ENCODE measurements at places on chromosomes 5 and 9. TPM values are rescaled to one million over a fixed set of nuclear protein-coding genes. Genes with fewer than 3 reads are reported as not detected.

DNA sequence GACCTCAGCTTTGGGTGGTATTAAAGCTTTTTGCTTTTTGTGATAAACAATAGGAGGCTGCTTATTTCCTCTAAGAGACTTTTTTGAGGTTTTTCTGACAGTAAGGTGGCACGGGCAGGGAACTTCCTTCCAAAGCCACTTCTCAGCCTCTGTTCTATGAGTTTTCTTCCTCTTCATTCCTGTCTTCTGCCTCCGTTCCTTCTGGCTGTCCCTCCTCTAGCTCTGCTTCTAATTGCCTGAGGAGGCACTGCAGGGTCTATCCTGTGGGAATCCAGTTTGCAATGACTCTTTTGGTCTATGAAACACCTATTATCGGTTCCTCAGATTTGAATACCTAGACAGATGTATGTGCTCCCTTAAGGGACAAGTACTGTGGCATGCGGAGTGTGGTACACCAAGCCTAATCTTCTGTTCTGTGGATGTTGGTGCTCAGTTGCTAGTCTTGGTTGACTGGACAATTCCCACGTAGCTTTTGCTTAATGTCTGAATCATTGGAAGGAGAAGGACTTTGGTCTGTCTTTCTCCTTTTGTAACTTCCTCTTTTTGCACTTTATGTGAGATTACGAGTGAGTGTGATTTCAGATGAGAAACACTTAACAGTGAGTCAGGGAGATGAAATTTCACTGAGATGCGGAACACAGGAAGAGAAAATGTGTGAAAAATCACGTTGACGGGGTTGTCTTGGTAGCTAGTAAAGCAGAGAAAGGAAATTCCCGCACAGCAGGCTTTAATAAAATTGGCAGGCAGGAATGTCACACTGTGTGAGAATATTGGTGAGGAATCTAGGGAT, 305.2 kb downstream of the EFNA5 start:
- H3K27me3 ChIP-seq, result no peaks in the 10 kb centered on the region
- H3K4me1 ChIP-seq, result no peaks in the 10 kb centered on the region
- H3K36me3 ChIP-seq, result no peaks in the 10 kb centered on the region
- DNase-seq, result no peak
- H3K27ac ChIP-seq, result no peak overlapping the region
- no peak overlapping the region for H3K4me3 ChIP-seq

The LPAR1 gene
- total RNA-seq, result 85.1 TPM

- peaks cover 11% of the 10 kb centered on the region for H3K4me1 ChIP-seq
- DNase-seq, result no peak
- no peaks in the 10 kb centered on the region for H3K36me3 ChIP-seq
- peak overlapping the region; percentile 83 for H3K27ac ChIP-seq
Observed at GRCh38 chr9:4489562-4489918, 728 bp upstream of the SLC1A1 start.

The ARHGEF28 gene
- total RNA-seq, result 40.8 TPM

The FOXD4L5 gene
- total RNA-seq, result 0.28 TPM

GRCh38 chr9:33304362-33304761, 14.0 kb downstream of the NFX1 start:
- peaks cover 76% of the 10 kb centered on the region for H3K36me3 ChIP-seq
- DNase-seq, result no peak
- no peaks in the 10 kb centered on the region for H3K27me3 ChIP-seq
- no peak overlapping the region for H3K4me3 ChIP-seq
- H3K4me1 ChIP-seq, result no peaks in the 10 kb centered on the region

GRCh38 chr5:124453221-124454051, 293.0 kb downstream of the ZNF608 start:
- no peak overlapping the region for H3K4me3 ChIP-seq
- no peak for DNase-seq
- no peak overlapping the region for H3K27ac ChIP-seq
- no peaks in the 10 kb centered on the region for H3K36me3 ChIP-seq
- no peaks in the 10 kb centered on the region for H3K4me1 ChIP-seq

The BARHL1 gene
- not detected for total RNA-seq

The NTNG2 gene
- total RNA-seq, result 2.0 TPM
